ENCODE measurements at places on chromosomes 2 and 18. TPM values are rescaled to one million over a fixed set of nuclear protein-coding genes. Genes with fewer than 3 reads are reported as not detected.

Gene SLC8A1
- 0.34 TPM for total RNA-seq

Gene SLC4A5
- total RNA-seq = 2.8 TPM

Gene NDUFB3
- 113 TPM for total RNA-seq

Gene IL1RL1
- total RNA-seq = 0.19 TPM

Gene ZNF519
- 13.3 TPM for total RNA-seq

Gene SALL3
- total RNA-seq = not detected

Gene HAAO
- not detected for total RNA-seq

Gene FHOD3
- total RNA-seq = not detected

Gene NEU4
- not detected for total RNA-seq

Gene TUBA4B
- total RNA-seq = not detected

Gene NYAP2
- not detected for total RNA-seq

Gene REG3G
- not detected for total RNA-seq

Gene UNC80
- not detected for total RNA-seq

Gene MBOAT2
- total RNA-seq = 4.2 TPM

Gene NDC80
- 66.9 TPM for total RNA-seq

Gene NLRC4
- not detected for total RNA-seq

Gene CD8B
- 2.6 TPM for total RNA-seq

Gene FOXD4L1
- 0.22 TPM for total RNA-seq

Gene HOXD9
- not detected for total RNA-seq

Gene SERPINB3
- total RNA-seq = not detected

Gene SCYGR4
- not detected for total RNA-seq

Gene IL37
- not detected for total RNA-seq

Gene BIN1
- 157 TPM for total RNA-seq

Gene TPRKB
- total RNA-seq = 28.0 TPM

Gene VWC2L
- not detected for total RNA-seq

Gene G6PC2
- total RNA-seq = not detected

Gene PHOSPHO2
- total RNA-seq = 2.5 TPM

Gene GAREM2
- 5.7 TPM for total RNA-seq

Gene DIPK1C
- not detected for total RNA-seq

Gene OTOF
- total RNA-seq = 0.67 TPM

Gene PHLPP1
- 4.5 TPM for total RNA-seq

Gene C1QL2
- not detected for total RNA-seq

Gene ZBTB7C
- total RNA-seq = 0.53 TPM

Gene ALPG
- total RNA-seq = not detected

Gene WIPF1
- total RNA-seq = 459 TPM

Gene ATP6V1B1
- total RNA-seq = not detected

Gene LRP2
- total RNA-seq = not detected

Gene NAT8
- total RNA-seq = not detected

Gene MERTK
- total RNA-seq = 0.13 TPM

Gene ZC3H6
- 16.4 TPM for total RNA-seq

Gene HK2
- 45.1 TPM for total RNA-seq

Gene SOCS6
- total RNA-seq = 3.2 TPM

Gene NGEF
- total RNA-seq = 0.18 TPM

Gene SLC9A4
- total RNA-seq = 0.13 TPM

Gene BCL2
- total RNA-seq = 145 TPM

Gene ZC3H15
- 63.0 TPM for total RNA-seq

Gene GATA6
- not detected for total RNA-seq

Gene FBXO15
- total RNA-seq = 0.43 TPM

All from activated naive CD4-positive, alpha-beta T cell treated with anti-CD3 and anti-CD28 coated beads, Interleukin-2, amount 10 ng/mL, durations not matched to agents 5 hours and 36 hours (primary cell).